ENCODE measurements at places on chromosomes 3 and 15. TPM values are rescaled to one million over a fixed set of nuclear protein-coding genes. Genes with fewer than 3 reads are reported as not detected.

PCOLCE2 gene
- 58.4 TPM for total RNA-seq

CYFIP1 gene
- 85.0 TPM for total RNA-seq

CDCP1 gene
- 2.9 TPM for total RNA-seq

ABI3BP gene
- total RNA-seq, result 103 TPM

C3orf49 gene
- not detected for total RNA-seq

OCA2 gene
- total RNA-seq, result 3.0 TPM

LRRC49 gene
- total RNA-seq, result 35.3 TPM

RYR3 gene
- total RNA-seq, result 10.5 TPM
